ENCODE measurements at places on chromosomes 4 and X. TPM values are rescaled to one million over a fixed set of nuclear protein-coding genes. Genes with fewer than 3 reads are reported as not detected.

- H3K27me3 ChIP-seq: no peaks in the 10 kb centered on the region
- H3K27ac ChIP-seq: peak overlapping the region; percentile 81
- no peak overlapping the region for H3K4me3 ChIP-seq
- H3K36me3 ChIP-seq: no peaks in the 10 kb centered on the region
- H3K4me1 ChIP-seq: peaks cover 56% of the 10 kb centered on the region
Measured at GRCh38 chr4:77127837-77128621, 29.0 kb upstream of the CCNG2 start.

GRCh38 chrX:64198036-64198435 lies 7.5 kb downstream of the AMER1 start:
- no peaks in the 10 kb centered on the region for H3K4me1 ChIP-seq
- H3K36me3 ChIP-seq: no peaks in the 10 kb centered on the region
- H3K27me3 ChIP-seq: no peaks in the 10 kb centered on the region
- no peak overlapping the region for H3K4me3 ChIP-seq
- H3K27ac ChIP-seq: no peak overlapping the region

- H3K4me3 ChIP-seq: no peak overlapping the region
- no peaks in the 10 kb centered on the region for H3K27me3 ChIP-seq
- no peak for DNase-seq
- no peaks in the 10 kb centered on the region for H3K4me1 ChIP-seq
- no peaks in the 10 kb centered on the region for H3K36me3 ChIP-seq
- H3K27ac ChIP-seq: no peak overlapping the region
Measured at GRCh38 chr4:103915224-103915869, 195.6 kb upstream of the TACR3 start.

Gene ZC4H2
- total RNA-seq: 10.9 TPM

Gene RBMX
- 239 TPM for total RNA-seq

Gene NLRP2B
- not detected for total RNA-seq

Measured in B cell (primary cell).